ENCODE measurements at places on chromosomes 7 and 10.
A peak's percentile ranks its signal among the peaks of the same experiment; 100 is the strongest.

- DNase-seq = peak; percentile 96
Observed at GRCh38 chr10:14837757-14838581, at the start of the genes CDNF, HSPA14 and MSANTD7. Gene CDNF (minus strand): TSS chr10:14838037. CDS start chr10:14837946, 91 bp downstream. Gene HSPA14 (plus strand): TSS chr10:14838306. CDS start chr10:14838403, 97 bp downstream. Gene MSANTD7 (plus strand): TSS chr10:14838306. CDS start chr10:14842285, 3,979 bp downstream.

DNA sequence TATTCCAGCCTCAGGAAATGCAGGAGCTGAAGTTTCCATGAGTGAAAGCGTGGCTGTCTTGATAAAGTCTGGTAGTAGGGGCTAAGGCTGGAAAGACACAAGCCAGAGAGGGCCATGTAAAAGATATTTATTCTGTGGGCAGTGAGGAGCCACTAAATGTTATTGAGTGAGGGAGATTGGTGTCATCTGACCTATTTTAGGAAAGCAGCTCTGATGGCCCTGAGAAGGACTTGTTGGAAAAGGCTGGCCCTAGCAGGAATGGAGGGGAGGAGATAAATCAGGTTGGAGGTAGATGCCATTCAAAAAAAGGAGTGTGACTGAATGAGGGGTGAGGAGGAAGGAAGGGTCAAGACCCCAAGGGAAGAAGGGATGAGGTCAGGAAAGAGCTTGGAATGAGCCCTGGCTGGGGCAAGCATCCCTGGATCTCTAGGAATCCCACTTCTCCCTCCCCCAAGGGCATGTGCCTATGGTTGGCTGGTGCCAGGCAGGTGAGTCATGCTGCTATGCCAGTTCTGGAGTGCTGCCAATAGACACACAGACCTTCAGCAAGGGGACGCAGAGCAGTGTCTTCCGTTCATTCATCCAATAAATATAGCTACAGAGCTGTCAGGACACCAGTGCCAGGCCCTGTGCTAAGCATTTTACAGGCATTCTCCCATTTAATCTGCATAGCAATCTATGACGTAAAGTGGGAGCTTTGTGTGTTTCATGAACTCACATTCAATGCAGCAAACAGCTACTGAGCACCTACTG, 2.0 kb downstream of the ANKRD2 start:
- DNase-seq = peak; percentile 100

- no peak for DNase-seq
Observed at GRCh38 chr7:127378537-127378936, 14.0 kb downstream of the ZNF800 start.

- no peak for DNase-seq
Observed at GRCh38 chr10:64873088-64873487, 1351.9 kb downstream of the REEP3 start.
